ENCODE measurements at places on chromosomes 6 and 20.

GRCh38 chr20:37294262-37294981 lies 5.0 kb downstream of the MANBAL start:
- DNase-seq = no peak

DNA sequence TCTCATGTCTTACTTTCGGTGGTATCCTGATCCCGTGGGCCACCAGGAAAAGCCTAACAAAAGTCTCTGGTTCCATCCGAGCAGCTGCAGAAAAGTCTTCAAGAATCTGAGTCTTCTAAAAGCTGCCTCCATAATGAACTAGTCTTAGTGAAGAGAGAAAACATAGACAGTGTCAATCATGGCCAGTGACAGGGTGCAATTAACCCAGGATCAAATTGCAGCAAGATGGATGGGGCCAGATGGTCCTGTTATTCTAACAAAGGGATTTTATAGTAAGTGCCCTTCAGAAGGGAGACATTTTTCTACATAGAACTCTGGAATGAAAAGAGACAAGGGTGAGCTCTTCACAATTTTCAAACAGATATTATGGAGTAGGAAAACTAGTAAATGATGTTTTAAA lies 281.6 kb upstream of the ZFP64 start:
- DNase-seq = no peak

DNA sequence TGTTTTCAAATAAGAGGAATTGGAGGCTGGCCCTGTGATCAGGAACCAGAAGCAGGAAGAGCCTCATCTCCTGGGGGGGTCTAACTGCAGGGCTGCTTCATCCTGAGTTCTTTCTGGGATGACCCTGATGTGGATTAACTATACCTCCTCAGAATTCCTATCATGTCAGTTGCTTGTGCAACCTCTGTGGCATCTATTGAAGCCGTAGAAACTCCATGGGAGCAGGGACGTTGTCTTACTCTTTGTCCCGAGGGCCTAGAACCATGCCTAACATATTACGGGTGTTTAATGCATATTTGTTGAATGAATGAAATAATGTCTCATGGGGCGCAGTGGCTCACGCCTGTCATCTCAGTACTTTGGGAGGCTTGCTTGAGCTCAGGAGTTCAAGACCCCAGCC lies 110.1 kb upstream of the AGPAT4 start:
- no peak for DNase-seq

- DNase-seq = no peak
These were observed 98.8 kb downstream of the DTD1 start for GRCh38 chr20:18686696-18687095.

DNA sequence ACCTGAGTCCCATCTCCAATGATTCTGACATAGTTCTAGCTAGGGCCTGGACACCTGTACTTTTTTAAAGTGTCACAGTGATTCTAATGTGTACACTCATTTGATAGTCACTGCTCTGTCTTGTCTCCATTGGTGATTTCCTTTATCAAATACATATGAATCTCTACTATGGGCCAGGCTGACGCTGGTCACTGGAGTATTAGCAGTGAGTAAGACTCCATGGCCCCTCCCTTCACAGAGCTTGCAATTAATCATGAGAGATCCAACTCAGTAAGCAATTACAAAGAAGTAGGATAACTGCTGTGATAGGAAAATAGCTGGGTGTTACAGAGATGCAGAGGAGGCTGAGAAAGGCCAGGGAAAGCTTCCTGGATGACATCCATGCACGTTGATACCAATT lies 19.3 kb upstream of the SASH1 start:
- no peak for DNase-seq
